ENCODE measurements at places on chromosomes 12 and 14.

GRCh38 chr14:50007123-50007903 lies 109.1 kb downstream of the VCPKMT start:
- DNase-seq: no peak

DNA sequence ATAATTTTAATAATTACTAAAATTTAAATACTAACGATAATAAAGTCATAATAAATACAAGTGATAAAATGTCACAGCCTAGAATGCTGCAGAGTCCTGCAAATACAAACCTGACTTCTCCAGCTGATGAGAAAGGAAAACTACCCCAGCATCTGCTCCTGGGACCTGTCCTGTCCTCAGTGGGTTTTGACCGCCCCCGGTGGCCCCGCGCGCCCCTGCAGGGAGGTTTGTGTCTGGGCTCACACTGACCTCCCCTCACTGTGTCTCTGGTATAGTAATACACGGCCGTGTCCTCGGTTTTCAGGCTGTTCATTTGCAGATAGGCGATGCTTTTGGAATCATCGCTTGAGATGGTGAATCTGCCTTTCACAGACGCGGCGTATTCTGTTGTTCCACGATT lies 1139.4 kb downstream of the TMEM121 start:
- DNase-seq: no peak

DNA sequence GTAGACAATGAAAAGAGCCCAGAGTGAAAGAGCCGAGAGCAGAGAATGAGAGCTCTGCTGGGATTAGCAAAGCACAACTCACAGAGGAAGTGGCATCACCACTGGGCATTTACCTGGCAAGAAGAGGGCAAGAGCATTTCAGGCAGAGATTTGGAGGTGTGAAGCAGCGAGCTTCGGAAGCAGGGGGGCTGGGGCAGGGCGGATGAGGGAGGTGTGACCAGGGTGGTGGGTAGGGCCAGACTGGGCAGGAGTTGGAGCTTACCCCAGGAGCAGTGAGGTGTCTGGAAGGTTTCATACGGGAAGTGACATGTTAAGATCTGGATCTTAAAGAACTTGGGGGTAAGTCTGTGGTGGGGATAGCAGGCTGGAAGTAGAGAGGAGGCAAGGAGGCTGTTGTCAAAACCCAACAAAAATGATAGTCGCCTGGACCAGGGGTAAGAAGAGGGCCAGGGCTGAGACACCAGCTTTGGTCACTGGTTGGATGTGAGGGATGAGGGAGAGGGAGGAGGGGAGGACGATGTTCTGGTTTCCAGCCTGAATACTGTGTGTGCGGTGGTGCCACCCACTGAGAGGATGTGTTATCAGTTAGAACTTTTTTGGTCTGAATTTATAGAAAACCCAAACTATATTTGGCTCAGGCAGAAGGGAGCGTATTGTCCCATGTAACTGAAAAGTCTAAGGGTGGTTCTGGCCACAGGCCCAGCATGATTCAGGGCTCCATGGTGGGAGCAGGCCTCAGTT lies 5.2 kb downstream of the SMIM41 start:
- no peak for DNase-seq

DNA sequence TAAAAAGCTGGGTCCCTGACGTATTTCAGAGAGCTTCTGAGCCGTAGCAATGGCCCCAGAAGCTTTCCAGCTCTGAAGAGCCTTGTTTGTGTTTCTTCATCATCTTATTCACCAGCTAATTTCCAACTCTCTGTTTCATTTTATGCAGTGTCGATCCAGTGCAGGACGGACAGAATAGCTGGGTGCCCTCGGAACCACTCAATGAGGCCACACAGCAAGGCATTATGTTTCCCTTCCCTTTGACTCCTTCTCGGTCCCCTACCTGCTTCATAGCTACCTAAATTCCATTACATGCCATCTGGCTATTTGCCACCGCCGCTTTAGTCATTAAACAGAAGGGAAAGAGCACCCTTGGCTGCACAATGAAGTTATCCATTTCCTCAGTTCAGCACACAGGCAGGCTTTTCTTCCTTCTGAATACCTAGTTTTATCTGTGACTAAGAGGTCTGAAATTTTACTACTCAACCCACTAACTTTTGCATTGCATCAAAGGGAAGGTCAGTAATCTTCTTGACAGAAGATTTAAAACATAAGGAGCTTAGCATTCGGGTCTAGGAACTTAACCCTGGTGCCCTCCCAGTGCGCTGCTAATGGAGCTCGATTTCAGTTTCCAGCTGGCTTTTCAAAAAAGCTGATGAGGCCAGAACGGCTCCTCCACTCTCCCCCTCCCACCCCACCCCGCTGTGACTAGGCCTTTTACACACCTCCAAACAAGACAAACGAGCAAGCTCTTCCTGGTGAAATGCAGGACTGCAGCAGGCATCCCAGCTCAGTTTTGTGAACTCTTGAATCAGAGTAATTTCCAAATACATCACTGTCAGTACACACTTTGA lies 176.8 kb downstream of the GXYLT1 start:
- no peak for DNase-seq

DNA sequence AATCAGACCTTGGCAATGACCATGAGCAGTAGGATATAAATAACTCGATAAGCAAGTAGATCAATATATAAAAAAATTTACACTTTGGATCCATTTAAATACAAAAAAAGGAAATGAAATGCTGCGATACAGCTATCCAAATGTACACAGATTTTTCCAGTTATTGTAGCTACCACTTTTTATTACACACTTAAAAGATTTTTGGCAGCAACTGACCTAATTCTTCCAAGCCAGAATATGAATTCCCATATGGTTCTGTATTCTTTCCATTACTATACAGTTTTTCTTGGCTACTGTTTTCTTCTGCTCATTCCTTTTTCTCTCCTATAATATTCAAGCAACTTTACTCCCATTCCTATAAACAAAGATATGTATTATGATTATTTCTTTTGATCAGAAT lies 52.2 kb downstream of the TMTC1 start:
- DNase-seq: no peak

GRCh38 chr14:73784181-73784987 lies 67.2 kb upstream of the PTGR2 start:
- DNase-seq: no peak
